ENCODE measurements at places on chromosomes 2 and 18. TPM values are rescaled to one million over a fixed set of nuclear protein-coding genes. Genes with fewer than 3 reads are reported as not detected.

The PLEK gene
- 12.4 TPM for total RNA-seq

The CAPN14 gene
- total RNA-seq, result 0.42 TPM

The TMEM37 gene
- 1.1 TPM for total RNA-seq

The ENOSF1 gene
- 53.0 TPM for total RNA-seq

The KIF1A gene
- 5.2 TPM for total RNA-seq

The SULT1C4 gene
- 31.9 TPM for total RNA-seq
